Right renal cortex interstitium (tissue), 3 donors: ENCODE measurements at places on chromosomes 7 and 10. TPM values are rescaled to one million over a fixed set of nuclear protein-coding genes. Genes with fewer than 3 reads are reported as not detected.

FKBP6 gene
- 0.26 TPM for polyA plus RNA-seq

DNA sequence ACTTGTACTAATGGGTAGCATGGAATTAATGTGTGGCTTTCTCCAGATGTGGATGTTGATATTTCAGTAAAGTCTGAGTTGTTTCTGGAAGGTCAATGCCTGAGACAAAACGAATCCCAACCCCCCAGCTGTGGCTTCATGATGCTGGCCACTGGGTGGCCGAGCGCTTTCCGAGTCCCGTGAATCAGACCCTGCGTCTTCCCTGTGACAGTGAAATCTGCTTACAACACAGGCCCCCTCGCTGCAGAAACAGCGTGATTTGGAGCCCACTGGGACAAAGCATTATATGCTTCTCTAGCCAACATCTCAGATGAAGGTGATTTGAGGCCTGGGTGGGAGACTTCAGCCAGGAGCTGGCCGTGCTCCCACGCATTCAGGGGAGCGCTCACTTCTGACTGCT lies 124.7 kb downstream of the WDR37 start:
- DNase-seq: no peak

- no peak for DNase-seq
Observed at GRCh38 chr10:95290461-95291364, at the start of gene PDLIM1. TSS of gene PDLIM1 (minus strand) at chr10:95291003. CDS start at chr10:95290915, 88 bp downstream.

- no peak for DNase-seq
Observed at GRCh38 chr7:22351329-22351692, 5.6 kb downstream of the RAPGEF5 start.

GRCh38 chr10:103759100-103759781 lies 96.1 kb downstream of the SH3PXD2A start:
- no peak for DNase-seq

GRCh38 chr10:102163342-102163989 lies 11.3 kb downstream of the NOLC1 start:
- DNase-seq: no peak

- no peak for DNase-seq
Observed at GRCh38 chr7:152866125-152866524, 106.6 kb downstream of the ACTR3B start.

GRCh38 chr10:96513305-96513697 lies 425 bp downstream of the TLL2 start:
- DNase-seq: no peak

- no peak for DNase-seq
Observed at GRCh38 chr10:131555406-131555805, 243.9 kb upstream of the TCERG1L start.

CHRM2 gene
- polyA plus RNA-seq: 3.6 TPM

TRPV5 gene
- 0.83 TPM for polyA plus RNA-seq

GRCh38 chr7:74306730-74307469 lies 17.7 kb downstream of the CLIP2 start:
- no peak for DNase-seq

- no peak for DNase-seq
Observed at GRCh38 chr7:55557666-55558188, 14.6 kb downstream of the VOPP1 start.

CPEB3 gene
- polyA plus RNA-seq: 3.3 TPM

DNA sequence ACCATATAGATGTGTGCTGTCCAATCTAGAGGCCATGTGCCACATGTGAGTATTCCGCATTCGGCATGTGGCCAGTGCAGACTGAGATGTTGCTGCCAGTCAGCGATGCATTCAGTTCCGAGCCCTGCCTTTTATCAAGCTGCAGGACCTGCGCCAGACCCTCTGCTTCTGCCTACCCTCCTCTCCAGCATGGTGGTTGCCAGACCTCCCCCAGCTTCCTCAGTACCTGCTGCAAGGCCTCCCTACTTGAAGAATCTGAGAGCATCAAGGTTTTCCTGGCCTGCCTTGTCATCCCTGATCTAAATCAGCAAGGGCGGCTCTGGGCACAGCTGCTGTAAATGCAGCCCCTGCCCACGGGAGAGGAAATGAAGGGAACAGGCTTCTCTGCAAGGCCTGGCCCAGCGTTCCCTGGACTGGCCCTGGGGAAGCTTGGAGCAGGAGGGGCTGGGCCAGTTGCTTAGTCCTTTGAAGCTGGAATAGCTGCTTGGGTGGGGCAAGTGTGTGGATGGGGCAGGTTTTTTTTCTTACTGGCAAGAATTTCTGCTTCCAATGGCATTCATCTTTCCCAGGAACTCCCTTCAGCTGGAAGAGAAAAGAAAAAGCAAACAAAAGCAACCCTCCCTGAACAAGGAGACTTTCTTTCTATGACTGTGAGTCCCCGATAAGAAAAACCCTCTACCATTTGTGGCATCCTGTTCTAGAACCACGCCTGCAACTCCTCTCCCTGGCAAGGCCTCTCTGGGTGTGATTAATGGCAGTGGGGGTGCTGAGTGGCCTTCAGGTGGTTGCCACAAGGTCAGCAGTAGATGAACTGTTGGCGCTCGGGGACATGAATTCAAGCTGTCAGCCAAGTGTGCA lies 93.0 kb downstream of the NHLRC2 start:
- DNase-seq: no peak
